NCI-H1436 treated with DMSO at 0.1 percent for 48 hours (cell line): ENCODE measurements at places on chromosomes 2 and 18.

DNA sequence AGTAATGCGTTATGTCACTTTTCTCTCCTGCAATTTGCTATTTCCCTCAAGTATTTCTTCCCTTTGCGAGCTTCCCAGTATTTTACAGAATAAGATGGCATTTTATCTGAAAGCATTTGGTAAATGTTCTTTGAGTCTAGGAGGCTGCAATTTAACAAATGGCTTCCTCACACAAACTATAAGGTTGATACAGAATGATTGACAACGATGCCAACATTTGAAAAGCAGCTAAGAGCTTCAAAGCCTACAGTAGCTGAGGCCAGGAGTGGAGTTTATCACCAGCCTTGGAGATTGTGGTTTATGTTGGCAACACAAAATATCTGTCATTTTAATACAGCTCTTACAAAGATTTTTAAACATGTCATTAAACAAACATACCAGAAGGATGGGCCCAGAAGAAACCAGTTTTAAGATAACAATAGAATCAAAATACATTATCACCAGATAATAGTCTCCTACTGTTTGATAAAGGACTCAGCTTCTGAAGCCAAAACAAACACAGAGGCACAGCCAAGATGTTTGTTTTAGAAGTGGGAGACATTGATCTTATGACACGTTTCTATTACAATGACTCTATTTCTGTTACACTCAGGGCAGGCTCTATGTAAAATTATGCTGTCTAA lies 711.4 kb upstream of the ACVR2A start:
- DNase-seq: no peak

GRCh38 chr2:138122891-138123290 lies 158.6 kb downstream of the HNMT start:
- no peak for DNase-seq

GRCh38 chr2:127678531-127678930 lies 3.2 kb upstream of the LIMS2 start:
- no peak for DNase-seq

- no peak for DNase-seq
These were observed 342.9 kb downstream of the SPAG16 start for GRCh38 chr2:213627054-213627710.

GRCh38 chr2:14288016-14288415 lies 344.5 kb upstream of the LRATD1 start:
- no peak for DNase-seq

- no peak for DNase-seq
These were observed 1.4 kb downstream of the KRCC1 start for GRCh38 chr2:88053934-88054781.

DNA sequence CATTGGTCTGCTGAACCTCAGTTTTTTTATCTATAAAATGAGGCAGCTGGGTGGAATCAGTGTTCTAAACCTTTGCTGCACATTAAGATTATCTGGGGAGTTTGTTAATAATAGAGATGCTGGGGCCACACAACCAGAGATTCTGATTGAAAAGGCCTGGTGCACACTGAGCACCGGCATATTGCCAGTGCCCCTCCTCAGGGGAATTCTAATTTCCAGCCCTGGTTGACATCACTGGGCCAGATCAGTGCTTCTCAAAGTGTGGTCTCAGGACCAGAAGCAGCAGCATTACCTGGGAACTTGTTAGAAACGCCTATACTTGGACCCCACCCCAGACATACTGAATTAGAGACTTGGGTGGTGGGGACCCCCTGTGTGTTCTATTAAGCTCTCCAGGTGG lies 112.5 kb downstream of the SETBP1 start:
- DNase-seq: no peak

DNA sequence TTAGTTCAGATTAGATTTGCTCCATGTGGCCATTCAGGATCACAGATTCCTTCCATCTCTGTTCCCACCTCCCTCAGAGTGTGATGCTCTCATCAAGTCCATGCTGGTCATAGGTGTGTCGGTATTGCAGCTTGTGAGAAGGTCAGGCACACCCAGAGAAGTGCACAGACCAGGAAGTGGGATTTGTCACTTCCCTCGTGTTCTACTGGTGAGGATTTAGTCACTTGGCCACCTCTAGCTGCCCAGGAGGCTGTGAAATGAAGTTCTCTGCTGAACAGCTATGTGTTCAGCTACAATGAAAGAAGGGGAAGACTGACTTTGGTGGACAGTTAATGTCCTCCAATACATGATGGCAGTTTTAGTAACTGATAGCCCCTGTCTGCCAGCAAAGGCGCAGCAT lies 3.5 kb upstream of the LANCL1 start:
- no peak for DNase-seq

GRCh38 chr18:34844732-34845459 lies 134.8 kb downstream of the DTNA start:
- DNase-seq: no peak

DNA sequence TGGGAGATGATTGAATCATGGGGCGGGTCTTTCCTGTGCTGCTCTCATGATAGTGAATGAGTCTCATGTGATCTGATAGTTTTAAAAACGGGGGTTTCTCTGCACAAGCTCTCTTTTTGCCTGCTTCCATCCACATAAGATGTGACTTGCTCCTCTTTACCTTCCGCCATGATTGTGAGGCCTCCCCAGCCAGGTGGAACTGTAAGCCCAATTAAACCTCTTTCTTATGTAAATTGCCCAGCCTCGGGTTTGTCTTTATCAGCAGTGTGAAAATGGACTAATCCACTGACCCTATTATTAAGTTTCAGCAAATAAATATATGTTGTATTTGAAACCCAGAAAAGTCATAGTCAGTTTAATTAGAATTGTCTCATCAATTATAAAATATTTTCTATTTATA lies 22.0 kb downstream of the IRS1 start:
- DNase-seq: no peak

DNA sequence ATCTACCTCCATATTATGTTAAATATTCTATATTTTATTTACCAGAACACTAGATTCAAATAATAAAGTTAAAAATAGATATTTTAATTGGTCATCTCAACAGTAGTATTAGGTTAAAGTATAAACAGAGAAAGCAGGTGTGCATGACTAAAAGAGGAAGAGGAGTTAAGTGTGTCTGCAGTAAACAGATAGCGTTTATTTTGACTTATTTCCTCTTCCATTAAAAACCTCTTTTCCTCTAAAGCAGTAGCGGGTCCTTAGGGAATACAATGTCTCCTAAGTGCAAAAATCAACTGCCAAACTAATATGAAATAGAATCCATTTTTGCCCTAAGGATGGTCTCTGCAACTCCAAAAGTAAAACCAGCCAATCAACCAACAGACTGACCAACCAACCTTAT lies 27.7 kb downstream of the EIF2AK3 start:
- DNase-seq: no peak

- DNase-seq: no peak
These were observed 17.1 kb downstream of the PXDN start for GRCh38 chr2:1727101-1727771.

- no peak for DNase-seq
These were observed 4.8 kb downstream of the LIPT1 start for GRCh38 chr2:99159594-99159993.

GRCh38 chr2:120766470-120767351 lies 31.0 kb downstream of the GLI2 start:
- no peak for DNase-seq

DNA sequence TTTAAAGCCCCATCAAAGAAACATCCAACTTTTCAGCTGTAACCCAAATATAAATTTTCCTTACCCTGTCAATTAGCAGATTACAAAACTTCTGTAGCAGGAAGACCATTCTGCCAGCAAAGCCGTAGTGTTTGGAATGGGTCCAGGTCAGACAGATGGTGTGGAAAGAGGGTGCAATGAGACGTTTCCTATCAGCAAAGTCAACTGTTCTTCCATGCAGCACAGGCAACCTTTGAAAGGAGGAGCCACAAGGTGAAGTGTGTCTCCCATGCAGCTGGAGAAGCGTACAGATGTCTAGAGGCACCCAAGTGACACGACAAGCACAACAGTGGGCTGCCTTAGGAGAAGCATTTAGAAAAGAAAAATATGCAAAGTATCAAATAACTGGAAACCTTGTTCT lies 83.7 kb downstream of the SP3 start:
- no peak for DNase-seq

GRCh38 chr18:63963615-63964256 lies 6.1 kb upstream of the SERPINB8 start:
- DNase-seq: no peak

- no peak for DNase-seq
These were observed 47.0 kb upstream of the MSH6 start for GRCh38 chr2:47735912-47736311.

DNA sequence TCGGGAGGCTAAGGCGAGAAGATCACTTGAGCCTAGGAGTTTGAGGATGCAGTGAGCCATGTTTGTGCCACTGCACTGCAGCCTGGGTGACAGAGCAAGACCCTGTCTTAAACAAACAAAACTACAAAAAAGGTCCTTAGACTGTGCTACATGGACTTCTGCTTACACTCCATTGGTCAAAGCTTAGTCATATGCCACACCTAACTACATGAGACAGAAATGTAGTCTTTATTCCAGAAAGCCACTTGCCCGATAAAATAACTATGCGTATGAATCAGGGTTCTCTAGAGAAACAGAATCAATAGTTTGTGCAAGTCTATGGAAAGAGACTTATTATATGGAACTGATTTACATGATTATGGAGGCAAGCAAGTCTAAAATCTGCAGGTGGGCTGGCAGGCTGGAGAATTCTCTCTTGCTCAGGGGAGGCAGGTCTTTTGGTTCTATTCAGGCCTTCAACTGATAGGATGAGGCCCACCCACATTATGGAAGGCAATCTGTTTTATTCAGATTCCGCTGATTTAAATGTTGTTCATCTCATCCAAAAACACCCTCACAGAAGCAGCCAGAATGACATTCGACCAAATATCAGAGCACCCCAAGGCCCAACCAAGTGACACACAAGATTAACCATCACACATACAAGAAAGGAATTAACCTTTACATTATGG lies 114.4 kb upstream of the SIX2 start:
- no peak for DNase-seq

DNA sequence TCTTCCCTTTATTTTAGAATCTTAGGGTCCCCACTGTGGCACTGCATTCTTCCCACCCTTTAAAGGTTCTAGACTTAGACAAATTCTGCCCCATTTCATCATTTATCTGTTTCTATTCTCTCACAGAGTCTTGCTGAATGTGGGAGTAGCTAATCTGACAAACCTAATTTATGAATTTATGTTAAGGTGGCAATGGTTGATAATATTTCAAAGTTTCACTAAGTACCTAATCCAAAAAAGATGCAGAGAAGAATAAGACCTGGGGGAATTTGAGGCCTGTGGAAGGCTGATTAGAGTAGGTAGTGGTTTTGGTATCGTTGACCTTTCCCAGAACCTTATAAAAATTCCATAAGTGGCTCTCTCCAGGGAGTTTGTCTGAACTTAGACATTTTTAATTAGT lies 18.0 kb downstream of the KCNE4 start:
- DNase-seq: no peak

- DNase-seq: no peak
These were observed 501.5 kb downstream of the NR4A2 start for GRCh38 chr2:155830817-155831579.

DNA sequence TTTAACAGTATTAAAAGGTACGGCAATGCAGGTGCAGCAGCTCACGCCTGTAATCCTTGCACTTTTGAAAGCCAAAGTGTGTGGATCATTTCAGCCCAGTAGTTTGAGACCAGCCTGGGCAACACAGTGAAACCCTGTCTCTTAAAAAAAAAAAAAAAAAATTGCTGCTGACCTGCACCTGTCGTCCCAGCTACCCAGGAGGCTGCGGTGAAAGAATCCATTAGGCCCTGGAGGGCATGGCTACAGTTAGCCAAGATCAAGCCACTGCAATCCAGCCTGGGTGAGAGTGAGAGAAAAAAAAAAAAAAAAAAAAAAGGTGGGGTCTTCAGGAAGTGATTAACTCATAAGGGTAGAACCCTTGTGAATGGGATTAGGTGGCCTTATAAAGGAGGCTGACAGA lies 12.8 kb downstream of the CUL3 start:
- DNase-seq: no peak

DNA sequence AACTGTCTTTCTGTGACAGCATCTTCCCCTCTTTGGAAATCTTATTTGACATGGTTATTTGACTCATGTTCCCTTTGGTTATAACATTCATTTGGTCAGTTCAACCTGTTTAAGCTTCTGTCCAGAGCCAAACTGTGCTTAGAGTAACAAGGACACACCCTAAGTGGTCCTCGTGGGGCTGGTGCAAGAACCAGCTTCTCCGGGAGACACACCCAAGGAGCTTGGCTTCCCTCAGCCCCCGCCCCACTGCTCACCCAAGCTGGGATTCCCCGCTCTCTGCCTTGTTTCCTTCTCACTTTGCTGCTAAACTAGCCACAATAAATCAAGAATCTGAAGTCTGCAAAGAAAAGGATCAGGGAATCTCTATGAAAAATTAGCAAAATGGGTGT lies 1.4 kb downstream of the SCYGR3 start:
- DNase-seq: no peak

DNA sequence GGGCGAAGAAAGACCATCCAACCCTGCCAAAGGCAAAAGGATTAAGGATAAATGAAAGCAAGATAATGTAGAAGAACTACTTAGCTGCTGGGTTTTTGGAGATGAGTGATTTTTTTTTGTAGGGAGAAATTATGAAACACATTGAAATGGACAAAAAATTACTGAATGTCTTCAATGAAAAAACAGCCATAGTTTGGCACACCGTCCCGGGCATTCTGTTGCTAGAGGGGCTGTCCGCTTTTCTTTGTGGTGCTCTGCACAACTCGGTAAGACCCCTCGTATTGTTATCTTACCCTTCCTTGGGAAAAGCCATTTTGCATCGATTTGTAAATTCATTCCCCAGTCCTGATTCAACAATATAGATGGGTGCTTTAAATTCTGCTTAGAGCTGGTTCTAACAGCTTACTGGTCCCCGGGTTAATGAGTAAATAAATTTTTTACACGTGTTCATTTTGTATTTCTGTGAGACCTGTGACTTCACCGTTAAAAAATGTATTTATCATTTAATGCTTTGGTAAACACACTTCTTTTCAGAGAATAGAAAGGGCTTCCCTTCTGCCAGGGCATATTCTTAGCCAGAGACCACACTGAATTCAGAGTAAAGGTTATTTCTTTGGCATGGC lies 912 bp upstream of the LAPTM4A start:
- no peak for DNase-seq

DNA sequence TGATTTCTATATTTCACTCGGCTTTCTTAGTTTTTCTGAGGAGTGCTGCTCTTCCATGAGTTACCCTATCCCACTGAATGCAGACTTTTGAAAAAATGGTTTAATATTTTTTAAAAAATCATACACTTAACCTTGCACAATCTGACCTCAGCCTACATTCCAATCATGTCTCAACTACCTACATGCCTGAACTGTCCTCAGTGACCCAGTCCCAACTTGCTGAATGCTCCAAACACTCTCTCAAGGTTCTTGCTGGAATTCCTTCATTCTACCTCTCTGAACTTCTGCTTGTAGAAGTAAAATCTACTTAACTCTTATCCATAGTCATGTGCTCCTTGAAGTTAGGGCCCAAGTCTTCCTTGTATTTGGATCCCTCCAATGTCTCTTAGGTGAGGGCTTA lies 181.6 kb downstream of the XIRP2 start:
- DNase-seq: no peak

- DNase-seq: no peak
These were observed 181.3 kb upstream of the UBE2E3 start for GRCh38 chr2:180799141-180799540.
